ENCODE measurements at places on chromosomes 12 and 14. TPM values are rescaled to one million over a fixed set of nuclear protein-coding genes. Genes with fewer than 3 reads are reported as not detected.

Gene CD27
- 48.1 TPM for total RNA-seq

Gene SYNDIG1L
- total RNA-seq = not detected

Gene CD163L1
- total RNA-seq = not detected

Gene STAC3
- total RNA-seq = 0.93 TPM

Gene NPAS3
- total RNA-seq = not detected

Gene SMARCC2
- total RNA-seq = 75.8 TPM

Gene GALNT8
- total RNA-seq = 0.26 TPM

Gene FIGNL2
- total RNA-seq = 0.25 TPM

Gene FBXL14
- 11.4 TPM for total RNA-seq

Gene OR11H12
- total RNA-seq = not detected

Gene PAPLN
- total RNA-seq = 1.0 TPM

Gene PRR4
- not detected for total RNA-seq

Gene ADAM21
- total RNA-seq = 0.21 TPM

Gene TMCC3
- total RNA-seq = not detected

Gene MSRB3
- not detected for total RNA-seq

Gene COQ5
- 29.5 TPM for total RNA-seq

Gene VEZT
- total RNA-seq = 42.5 TPM

Gene SAMD15
- total RNA-seq = not detected

Gene KIF5A
- total RNA-seq = 0.86 TPM

Gene HSPB8
- total RNA-seq = not detected

Gene PGF
- total RNA-seq = not detected

Gene TAS2R20
- total RNA-seq = 0.54 TPM

Gene ABHD12B
- total RNA-seq = not detected

Gene SLC39A9
- 54.5 TPM for total RNA-seq

Gene CCDC197
- total RNA-seq = not detected

Gene RARG
- 4.6 TPM for total RNA-seq

Gene CCDC38
- total RNA-seq = not detected

Gene RTN1
- not detected for total RNA-seq

Gene PSMC1
- 102 TPM for total RNA-seq

Gene KRT83
- not detected for total RNA-seq

Gene BMP4
- total RNA-seq = not detected

Gene RASAL1
- 3.2 TPM for total RNA-seq

Gene SLC10A1
- total RNA-seq = not detected

Gene CAPZA3
- not detected for total RNA-seq

Gene SIX1
- total RNA-seq = not detected

Gene GLT1D1
- total RNA-seq = not detected

Gene RBP5
- total RNA-seq = not detected

Gene C3AR1
- 0.21 TPM for total RNA-seq

Gene ATL1
- total RNA-seq = not detected

Gene NXPH4
- total RNA-seq = 0.25 TPM

Gene FGF23
- total RNA-seq = not detected

Gene IFNG-AS1
- 1.2 TPM for total RNA-seq

Gene OTX2
- not detected for total RNA-seq

Gene PLEKHH1
- 2.2 TPM for total RNA-seq

Gene CELA1
- not detected for total RNA-seq

Gene APOF
- not detected for total RNA-seq

Gene LRP1-AS
- not detected for total RNA-seq

Gene GZMB
- 864 TPM for total RNA-seq

Gene DNAJC22
- total RNA-seq = not detected

Gene PRR13
- 207 TPM for total RNA-seq

Gene TOMM20L
- not detected for total RNA-seq

Gene BEGAIN
- total RNA-seq = 5.0 TPM

Gene TUNAR
- total RNA-seq = not detected

Gene TRIM9
- 1.1 TPM for total RNA-seq

Gene KLRK1
- 0.35 TPM for total RNA-seq

Gene ALDH2
- total RNA-seq = 4.0 TPM

Gene RPGRIP1
- not detected for total RNA-seq

Gene STRAP
- total RNA-seq = 131 TPM

Gene TEX22
- total RNA-seq = 2.6 TPM

Measured in activated naive CD4-positive, alpha-beta T cell treated with anti-CD3 and anti-CD28 coated beads for 36 hours (primary cell).